Left hindlimb (tissue), 1 donor: ENCODE measurements at places on chromosomes 3 and 15.

DNA sequence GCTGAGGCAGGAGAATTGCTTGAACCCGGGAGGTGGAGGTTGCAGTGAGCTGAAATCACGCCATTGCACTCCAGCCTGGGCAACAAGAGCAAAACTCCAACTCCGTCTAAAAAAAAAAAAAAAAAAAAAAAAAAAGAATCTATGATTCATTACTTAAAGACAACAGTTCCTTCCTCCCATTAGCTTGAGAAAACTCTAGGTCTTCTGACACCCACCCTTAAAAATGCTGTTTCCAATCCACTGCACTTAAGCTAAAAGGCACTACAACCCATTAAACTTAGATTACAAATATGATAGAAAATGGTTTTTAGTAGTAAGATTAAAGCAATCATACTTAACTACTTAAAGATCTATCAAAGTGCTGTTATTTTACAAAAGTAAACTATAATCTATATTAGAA lies 40.0 kb upstream of the BHLHE40 start:
- DNase-seq, result no peak

DNA sequence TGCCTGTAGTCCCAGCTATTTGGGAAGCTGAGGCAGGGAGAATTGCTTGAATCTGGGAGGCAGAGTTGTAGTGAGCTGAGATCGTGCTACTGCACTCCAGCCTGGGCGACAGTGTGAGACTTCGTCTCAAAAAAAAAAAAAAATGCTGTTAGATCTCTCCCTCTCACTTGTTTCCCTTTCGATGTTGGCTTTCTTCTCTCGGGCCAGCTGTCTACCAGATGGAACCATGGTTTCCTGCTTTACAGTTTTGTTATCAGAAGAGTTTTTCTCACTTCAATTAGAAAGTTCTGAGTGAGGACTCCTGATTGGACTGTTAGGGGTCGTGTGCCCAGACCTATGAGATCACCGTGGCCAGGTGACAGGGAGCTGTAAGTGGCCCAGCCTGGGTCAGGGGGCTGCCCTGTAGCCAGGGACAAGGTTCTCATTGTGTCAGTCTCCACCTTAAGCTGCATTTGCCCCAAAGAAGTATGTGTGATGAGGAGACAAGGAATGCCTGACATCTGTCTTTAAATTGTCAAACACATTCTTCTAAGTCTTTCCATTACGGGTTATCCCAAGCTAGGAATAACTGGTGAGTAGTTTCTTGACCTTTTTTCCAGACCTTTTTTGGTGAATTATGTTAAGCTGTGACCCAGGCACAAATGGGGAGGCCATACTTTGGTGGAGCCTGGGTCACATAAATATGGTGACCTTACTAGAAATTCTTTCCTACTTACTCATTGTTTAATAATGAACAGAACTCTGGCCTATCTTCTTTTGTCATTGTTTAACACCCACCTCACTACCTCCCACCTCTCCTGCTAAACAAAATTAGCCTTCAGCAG lies 25.2 kb downstream of the SNAPC5 start:
- no peak for DNase-seq

DNA sequence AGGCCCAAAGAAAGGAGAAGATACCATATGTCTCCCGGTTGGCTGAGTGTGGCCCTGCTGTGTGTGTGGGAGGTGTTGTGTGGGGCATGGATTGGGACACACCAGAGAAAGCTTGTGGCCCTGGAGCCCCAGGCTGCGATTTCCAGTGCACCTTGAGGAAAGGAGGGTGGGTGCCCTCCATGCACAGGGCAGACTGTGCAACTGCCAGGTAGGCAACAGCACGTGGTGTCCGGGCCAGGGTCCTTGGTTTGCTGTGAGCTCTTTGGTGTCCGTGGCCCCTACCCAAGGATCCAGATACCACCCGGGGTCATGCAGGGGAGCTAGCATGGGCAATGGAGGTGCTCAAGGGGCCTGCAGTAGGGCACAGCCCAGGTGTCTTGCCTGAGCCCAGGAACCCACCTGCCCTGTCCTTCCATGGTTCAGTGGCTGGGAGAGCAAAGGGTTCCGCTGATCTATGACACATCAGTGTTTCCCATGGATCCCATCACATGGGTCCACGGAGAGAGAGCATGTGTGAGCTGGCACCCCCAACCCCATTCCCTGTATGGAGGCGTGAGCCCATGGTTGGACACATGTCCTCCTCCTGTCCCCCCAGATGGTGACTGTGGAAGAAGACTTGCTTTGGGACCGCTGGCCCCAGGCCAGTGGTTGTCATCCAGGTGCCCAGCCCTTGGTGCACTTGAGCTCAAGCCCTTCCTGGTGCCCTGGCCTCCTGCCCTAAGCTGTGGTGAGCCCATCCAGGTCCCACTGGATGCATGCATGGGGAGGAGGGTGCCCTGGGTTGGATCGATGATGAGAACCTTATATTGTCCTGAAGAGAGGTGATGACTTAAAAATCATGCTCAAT lies 223.4 kb downstream of the SNRPN start:
- DNase-seq, result peak; percentile 22

DNA sequence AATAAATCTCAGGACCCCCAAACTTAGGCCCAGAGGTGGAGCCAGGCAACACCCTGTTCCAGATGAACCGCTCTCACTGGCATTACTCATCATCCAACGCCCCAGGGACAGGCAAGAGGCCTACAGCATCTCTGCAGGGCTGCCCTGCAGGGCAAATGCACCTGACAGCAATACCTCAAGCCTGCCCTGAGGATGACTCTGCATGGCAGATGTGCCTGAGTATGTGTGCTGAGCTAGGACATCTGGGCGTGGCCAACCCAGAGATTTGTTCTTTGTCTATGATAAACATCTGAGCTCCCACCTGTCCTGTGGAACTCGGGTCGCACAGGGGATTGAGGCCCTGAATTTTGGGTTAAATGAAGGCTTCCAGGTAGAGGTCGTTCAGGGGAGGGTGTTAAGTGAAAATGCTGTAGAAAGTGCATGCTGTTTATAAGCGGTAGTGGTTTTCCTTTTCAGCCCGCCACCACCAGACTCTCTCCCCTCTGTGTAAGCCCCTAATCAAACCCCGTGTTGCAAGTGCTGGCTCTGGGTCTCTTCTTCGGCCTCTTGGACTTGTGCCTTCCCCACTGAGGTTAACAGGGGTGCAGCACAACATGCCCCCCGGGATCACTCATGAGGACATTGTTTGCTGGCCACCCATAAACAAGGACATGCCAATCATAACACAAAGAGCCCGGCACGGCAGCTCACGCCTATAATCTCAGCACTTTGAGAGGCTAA lies 92.3 kb downstream of the ATP10A start:
- no peak for DNase-seq
